T47D (cell line): ENCODE measurements at places on chromosomes 5 and 9.

- DNase-seq: no peak
Observed at GRCh38 chr5:115875447-115875846, 33.7 kb downstream of the AP3S1 start.

DNA sequence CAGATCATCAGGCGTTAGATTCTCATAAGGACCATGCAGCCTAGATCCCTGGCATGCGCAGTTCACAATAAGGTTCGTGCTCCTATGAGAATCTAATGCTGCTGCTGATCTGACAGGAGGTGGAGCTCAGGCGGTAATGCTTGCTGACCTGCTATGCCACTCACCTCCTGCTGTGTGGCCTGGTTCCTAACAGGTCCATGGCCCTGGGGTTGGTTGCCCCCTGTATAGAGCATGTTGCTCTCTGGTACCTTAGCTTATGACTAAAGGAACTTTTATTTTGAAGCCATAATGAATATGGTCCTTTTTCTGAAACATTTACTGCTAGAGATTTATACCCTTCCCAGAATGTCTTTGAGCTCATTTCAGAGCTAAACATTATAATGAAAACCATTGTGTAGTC, 3.1 kb downstream of the MAN2A1 start:
- DNase-seq: no peak

DNA sequence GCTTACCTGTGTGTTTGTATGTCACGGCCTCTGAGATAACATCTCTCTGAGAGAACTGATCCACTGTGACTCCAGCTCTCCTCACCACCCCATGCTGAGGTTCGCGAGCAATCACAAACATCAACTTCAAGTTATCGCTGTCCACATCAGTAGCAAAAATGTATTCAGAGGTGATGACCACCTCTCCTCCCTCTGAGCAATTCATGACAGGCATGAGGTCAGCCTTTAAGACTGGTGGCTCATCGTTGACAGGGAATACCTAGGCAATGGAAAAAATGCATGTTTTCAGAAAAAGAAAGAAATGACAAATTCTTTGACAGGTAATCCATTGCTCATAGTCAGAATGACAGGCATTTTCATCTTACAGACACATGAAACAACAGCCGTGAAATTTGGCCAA, 90.3 kb upstream of the CER1 start:
- DNase-seq: peak; percentile 1

- no peak for DNase-seq
Observed at GRCh38 chr5:1480217-1480616, 35.0 kb upstream of the SLC6A3 start.

DNA sequence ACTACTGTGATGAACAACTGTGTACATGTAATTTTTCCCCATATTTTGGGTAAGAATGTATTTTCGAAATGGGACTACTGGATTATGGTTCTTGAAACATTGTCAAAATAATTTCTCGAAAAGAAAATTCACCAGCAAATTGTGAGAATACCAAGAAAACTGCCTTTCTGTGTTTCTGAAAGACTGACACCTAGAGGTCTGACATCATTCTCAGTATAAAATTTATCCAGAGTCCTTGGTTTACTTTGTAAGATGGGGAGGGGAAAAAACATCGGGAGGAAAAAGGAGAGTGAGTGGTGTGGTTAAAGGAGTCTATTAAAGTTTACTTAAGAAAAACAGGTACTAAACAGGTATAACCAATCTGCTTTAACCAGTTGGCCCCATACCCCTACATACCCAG, 149.2 kb downstream of the CEP120 start:
- peak; percentile 38 for DNase-seq
